Muscle of back (tissue), 13 donors: ENCODE measurements at places on chromosomes 1 and 21.

DNA sequence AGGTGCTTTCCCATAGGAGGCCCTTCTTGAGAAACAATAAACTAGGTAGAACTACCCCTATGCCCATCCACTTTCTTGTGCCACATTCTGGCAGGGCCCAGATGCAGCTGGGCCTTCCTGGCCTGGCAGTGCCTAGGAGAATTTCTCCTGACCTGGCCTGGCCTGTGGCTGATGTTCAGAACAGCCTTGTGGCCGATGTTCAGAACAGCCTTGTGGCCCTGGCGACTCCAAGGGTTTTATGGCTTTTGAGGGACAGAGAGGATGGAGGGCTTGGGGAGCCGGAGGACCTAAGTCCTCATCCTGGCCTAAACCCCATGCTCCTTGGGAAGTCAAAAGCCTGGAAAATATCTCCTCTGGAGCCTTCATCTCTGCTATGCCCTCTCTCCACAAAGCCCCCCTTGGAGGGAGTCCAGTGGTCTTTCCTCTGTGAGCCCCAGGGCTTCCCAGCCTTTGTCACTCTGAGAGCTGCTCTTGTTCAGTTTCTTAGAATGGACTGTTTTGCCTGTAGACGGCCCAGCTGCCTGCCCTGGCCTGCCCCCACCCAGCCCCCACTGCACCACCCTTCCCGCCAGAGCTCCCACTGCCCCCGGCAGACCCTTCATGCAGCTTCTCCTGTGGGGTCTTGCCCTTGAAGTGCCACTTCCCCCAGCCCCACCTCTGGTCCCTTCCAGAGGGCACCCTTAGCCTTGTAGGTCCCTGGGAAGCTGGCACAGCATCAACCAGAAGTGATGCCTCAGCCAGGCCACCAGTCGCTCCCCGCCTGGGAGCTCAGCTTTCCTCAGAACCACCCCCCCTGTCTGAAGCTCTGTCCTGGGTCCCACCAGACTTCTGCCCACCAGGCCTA lies 7.0 kb downstream of the GPR37L1 start:
- no peak for DNase-seq

DNA sequence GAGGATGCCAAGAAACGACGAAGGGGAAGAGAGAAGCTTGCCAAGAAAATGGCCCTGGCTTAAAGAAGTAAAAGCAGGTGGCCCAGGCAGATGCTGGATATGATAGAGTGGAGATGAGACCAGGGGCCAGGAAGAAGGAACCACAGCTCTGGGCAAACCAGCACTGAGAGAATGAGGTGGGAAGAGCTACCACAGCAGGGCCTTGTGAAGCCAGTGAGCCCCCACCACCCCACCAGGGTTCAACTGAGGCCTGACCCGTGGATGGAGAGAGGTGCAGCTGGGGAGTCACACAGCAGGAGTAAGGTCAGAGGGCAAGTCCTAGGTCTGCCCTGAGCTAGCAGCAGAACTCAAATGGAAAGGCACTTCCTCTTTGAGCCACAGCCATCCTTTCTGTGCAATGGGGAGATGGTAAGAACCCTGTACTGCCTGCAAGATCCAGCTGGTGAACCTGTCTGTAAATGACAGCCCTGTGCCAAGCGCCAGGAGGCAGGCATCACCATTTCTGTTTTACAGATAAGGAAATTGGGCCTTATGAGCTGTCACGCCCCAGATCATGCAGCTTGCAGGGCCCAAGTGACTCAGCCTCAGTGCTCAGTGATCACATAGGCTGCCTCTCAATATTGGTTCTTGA lies 8.5 kb downstream of the SH3BGRL3 start:
- no peak for DNase-seq

- peak; percentile 54 for DNase-seq
These were observed 72.4 kb downstream of the CASZ1 start for GRCh38 chr1:10724052-10724494.

DNA sequence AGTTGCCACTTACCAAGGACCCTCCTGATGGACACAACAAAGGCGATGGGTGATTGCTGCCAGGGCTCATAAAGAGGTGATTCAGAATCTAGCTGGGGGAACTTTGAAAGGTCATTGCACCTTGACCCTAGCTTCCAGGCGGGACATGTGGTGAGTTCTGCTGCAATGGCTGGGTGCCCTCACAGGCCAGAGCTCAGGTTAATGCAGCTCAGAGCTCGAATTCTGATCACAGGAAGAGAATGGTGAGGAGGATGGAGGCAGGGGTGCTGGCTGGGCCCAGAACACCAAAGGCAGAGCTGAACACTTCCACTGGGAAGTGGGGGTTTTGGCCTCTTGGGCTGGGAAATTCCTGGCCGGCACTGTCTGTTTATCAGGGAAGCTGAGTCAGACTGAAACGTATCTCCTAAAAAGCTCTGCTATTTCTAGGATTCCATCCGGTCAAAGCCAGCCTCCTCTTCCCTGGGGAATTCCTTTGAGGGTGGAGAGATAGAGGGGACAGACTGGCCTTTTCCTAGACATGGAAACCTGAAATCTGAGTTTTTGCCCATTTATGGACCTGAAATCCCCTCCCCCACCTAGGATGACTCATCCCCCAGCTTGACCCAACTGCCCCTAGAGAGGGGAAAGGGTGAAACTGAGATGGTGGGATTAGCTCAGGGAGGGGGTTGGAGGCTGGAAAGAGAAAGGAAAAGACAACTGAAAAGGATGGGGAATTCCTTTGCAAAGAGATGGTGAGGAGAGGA lies 27.2 kb downstream of the NUAK2 start:
- peak; percentile 92 for DNase-seq

DNA sequence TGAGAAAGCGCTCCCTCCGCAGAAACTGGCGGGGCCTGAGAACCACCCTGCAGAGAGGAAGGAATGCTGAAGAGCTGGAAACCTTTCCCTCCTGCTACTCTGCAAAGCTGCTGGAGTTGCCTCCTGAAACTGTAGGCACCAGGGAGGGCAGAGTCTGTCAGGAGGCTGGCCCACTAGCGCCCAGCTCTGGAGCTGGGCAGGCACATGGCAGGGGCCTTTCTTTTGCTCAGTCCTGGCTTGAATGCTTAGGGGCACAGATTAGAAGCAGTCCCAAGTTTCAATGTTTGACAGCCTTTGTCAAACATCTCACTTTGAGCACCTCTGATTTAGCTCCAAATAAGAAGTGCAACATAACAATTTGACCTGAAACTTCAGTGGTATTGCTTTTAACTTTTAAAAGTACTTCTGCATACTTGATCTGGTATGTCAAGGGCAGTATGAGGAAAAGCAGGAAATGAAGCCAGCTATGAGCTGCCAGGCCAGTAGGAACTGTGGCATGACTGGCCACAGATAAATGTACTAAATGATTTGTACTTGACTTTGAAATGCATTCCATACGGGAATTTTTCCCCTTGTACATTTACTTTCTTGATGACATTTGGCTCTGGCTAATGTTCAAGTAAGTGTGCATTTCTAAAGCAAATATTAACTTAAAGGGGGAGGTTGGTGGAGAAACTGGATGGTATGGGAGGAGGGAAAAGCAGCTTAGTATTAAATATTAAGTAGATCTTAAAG lies 7.2 kb downstream of the C1orf116 start:
- DNase-seq: no peak

DNA sequence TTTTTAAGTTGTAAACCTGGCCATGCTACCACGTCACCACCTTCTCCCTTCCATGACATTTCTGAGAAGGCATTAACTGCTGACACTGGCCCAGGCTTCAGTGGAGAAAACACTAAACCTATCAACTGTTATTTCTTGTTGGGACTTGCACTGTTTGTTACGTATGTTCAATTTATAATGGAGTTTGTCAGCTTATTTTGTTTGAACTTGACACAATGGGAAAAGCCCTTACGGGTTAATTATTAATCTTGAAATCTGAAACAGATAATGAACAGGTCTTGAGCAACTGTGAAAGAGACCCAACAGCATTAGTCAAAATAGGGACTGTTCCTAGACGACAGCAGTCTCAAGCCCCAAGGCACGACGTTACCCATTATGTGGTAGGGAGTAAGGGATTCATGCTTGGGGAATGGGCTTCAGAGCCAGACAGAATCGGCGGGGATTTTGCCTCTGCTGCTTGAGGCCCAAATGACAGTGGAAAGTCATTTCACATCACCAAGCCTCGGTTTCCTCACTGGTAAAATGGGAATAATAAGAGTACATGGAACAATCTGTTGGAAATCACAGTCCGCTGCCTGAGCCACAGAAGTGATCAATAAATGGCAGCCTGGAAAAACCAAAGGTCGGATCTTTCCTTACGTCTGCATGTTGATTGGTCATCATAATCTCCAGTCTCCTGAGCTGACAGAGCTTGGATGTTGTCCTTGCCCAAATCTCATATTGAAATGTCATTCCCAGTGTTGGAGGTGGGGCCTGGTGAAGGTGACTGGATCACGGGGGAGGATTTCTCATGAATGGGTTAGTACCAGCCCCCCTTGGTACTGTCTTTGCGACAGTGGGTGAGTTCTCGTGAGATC lies 44.5 kb downstream of the TIAM1 start:
- no peak for DNase-seq

GRCh38 chr1:224149709-224150108 lies 33.3 kb upstream of the DEGS1 start:
- DNase-seq: no peak

DNA sequence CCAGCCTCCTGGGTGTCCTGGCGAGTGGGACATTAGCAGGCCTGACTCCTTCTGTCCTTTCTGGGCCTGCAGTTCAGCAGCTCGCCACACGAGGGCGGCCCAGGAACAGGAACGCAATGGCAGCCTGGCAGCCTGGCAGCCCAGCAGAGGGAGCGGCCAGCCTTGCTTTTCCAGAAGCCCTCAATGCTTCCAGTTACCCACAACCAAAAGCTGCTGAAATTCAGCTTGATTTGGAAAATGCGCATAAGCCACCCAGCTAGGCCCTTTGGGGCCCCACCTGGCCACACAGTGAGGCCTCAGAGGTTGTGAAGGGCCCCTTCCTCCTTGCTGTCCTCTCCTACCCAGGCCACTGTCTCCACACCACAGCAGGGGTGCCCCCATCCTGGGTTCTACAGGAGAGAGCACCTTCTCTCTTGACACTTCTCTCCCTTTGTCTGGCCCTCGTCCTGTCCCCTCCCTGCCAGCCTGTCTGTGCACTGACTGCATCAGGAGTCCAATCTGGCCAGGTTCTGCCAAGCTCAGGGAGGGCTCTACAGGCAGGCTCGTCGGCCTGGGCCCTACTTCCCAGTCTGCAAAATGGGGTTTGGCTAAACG lies 103.4 kb upstream of the VAMP3 start:
- DNase-seq: peak; percentile 89

- no peak for DNase-seq
These were observed 36.7 kb upstream of the PLXNA2 start for GRCh38 chr1:208280681-208281450.

DNA sequence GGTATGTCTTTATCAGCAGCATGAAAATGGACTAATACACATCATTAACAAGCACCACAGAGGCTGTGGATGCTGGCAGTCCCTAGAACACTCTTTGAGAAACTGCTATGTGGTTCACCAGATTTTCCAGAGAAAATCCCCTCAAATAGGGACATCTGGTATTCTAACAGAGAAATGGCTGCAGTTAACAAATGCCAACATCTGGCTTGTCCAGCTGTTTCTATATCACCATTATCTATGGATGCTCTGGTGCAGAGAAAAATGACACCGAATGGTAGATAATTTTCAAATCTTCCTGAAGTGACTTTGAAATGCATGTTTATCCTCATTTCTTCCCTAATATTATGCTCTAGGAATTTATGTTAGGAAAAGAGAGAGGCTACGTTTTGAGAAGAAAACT lies 403.5 kb upstream of the PROX1 start:
- no peak for DNase-seq

- DNase-seq: no peak
These were observed 47.2 kb upstream of the NBPF3 start for GRCh38 chr1:21392587-21393263.

GRCh38 chr21:33080776-33081175 lies 10.8 kb downstream of the OLIG1 start:
- DNase-seq: no peak

GRCh38 chr1:9028921-9029705 lies 2.9 kb upstream of the SLC2A7 start:
- DNase-seq: no peak

DNA sequence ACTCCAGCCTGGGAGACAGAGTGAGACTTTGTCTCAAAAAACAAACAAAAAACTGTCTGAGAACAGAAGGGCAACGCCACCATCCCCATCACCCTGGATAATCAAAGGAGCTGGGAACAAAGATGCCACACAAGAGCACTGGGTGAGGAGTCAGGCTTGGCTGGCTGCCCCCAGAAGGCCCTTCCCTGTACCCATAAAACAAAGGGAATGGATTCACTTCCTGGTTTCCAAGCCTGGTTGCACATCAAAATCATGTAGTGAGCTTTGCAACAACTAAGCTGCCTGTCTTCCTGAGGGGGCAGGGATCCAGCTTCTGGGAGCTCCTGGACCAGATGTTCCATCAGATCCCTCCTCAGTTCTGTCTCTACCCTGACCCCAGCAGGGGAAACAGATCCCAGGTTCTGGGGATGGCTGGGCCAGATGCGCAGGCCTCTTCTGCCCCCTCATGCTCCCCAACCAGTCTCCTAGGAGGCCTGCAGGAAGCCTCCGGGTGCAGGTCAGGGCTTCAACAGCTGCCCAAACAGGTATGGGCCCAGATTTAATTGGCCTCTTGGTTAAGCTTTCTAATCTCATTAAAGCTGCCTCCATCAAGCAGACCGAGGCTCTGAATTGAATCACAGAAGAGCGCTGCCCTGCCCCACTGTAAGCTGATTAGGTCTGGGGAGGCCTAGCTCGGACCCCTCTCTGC lies 97.8 kb downstream of the MRPL37 start:
- DNase-seq: peak; percentile 50

DNA sequence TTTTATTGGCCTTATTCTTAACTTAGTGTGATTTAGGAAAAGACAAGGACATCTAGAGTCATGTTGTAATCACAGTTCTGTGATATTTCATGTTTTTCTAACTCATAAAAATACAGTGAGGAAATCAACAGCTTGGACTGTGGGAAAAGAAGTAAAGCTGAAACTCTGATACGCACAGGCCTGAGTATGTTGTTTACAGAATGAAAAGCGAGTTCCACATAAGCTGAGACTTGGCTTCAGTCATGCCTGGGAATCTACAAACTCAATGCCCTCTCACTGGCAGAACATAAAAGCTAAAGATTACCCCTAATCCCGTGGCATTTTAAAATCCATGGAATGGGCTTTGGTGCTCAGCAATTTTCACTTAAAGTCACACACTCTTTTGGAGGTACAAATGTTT lies 23.6 kb upstream of the ATP5PO start:
- no peak for DNase-seq

DNA sequence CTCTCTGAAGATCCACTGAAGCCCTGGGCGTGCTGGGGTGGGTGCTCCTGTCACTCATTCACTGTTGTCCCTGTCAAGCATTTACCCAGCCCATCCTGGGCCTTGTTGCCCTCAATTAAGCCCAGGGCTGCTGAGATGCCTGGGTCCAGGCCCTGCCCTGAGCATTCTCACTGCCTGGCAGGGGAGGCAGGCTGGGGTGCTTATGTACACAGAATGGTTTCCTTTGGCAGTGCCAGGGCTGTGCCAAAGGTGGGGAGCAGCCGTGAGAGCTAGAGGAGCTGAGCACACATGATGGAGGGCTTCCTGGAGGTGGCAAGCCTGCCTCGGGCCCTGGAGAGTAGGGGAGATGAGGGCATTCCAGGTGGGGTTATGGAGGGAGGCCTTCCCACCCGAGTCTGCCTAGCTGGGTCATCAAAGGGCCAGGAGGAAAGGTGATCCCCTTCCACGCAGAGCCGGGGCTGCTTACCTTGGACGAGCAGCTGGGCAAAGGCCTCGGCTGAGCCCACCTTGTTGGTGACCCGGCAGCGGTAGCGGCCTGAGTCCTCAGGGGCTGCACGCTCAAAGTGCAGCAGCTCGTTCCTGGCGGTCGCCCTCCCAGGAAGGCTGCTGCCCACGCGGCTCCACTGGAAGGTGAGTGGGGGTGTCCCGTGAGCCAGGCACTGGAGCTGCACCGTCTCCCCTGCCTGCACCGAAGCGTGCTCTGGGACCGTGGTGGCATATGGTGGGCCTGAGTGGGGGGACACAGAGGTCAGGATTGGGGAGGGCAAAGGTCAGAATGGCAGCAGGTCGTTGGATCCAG lies 26.5 kb downstream of the LDLRAD2 start:
- DNase-seq: no peak
